Calu3 (cell line): ENCODE measurements at places on chromosomes 13 and 19. TPM values are rescaled to one million over a fixed set of nuclear protein-coding genes. Genes with fewer than 3 reads are reported as not detected.

DNA sequence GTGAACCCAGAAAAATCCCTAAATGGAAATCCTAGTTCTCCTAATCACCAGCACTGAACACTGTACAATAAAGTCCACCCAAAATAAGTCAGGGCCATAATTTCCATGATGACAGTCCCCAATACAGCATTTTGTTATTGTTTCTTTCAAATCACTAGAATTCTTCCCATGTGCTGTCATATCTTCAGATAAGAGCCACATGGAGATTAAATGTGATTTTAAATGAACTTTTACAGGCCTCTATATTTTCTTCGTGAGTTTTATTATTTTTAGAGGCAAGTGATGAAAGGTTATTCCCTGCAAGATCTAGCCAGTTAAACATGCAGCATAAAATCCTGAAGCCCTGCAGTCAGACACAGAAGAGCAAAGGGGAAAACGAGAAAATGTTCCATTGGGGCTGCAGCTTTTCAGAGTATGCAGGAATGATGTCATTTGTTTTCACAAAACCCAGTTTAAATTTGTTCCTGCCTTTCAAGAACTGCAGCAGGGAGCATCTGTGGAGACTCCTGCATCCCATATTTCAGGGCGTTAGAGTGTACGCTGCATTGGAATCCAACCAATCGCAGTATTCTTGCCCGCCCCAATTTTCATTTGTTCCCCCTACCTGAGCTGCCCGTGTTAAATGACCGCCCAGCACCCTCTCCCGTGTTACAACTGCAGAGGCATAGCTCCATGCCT, 167.2 kb upstream of the KLF12 start:
- no peaks in the 10 kb centered on the region for H3K4me1 ChIP-seq
- no peaks in the 10 kb centered on the region for H3K36me3 ChIP-seq
- no peak for DNase-seq
- H3K27me3 ChIP-seq = no peaks in the 10 kb centered on the region
- no peak overlapping the region for H3K27ac ChIP-seq
- H3K4me3 ChIP-seq = no peak overlapping the region

DNA sequence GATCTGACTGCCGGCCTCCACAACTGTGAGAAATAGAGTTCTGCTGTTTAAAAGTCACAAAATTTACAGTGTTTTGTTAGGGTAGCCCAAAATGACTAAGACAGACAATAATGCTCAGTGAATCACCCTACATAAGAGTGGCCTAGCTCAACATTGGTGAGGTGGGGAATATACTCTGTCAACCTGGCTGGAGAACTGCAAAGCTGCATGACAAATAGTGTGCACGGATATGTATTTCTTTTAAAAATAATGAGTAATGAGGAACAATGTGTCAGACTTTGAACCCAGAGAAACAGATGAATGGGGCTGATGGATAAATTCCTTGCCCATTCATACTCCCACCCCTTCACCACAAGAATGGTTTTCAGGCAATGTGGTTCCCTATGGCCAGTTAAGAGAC, 372.4 kb downstream of the SUCLA2 start:
- no peaks in the 10 kb centered on the region for H3K27me3 ChIP-seq
- no peaks in the 10 kb centered on the region for H3K4me1 ChIP-seq
- no peak for DNase-seq
- no peak overlapping the region for H3K4me3 ChIP-seq
- no peaks in the 10 kb centered on the region for H3K36me3 ChIP-seq
- H3K27ac ChIP-seq = no peak overlapping the region

GRCh38 chr13:106117035-106117434, 418.4 kb downstream of the EFNB2 start:
- no peaks in the 10 kb centered on the region for H3K27me3 ChIP-seq
- no peak for DNase-seq
- no peak overlapping the region for H3K27ac ChIP-seq
- no peaks in the 10 kb centered on the region for H3K36me3 ChIP-seq

GRCh38 chr13:107069108-107069776, 501.3 kb upstream of the ARGLU1 start:
- H3K27ac ChIP-seq = no peak overlapping the region
- no peaks in the 10 kb centered on the region for H3K27me3 ChIP-seq
- no peaks in the 10 kb centered on the region for H3K4me1 ChIP-seq

GRCh38 chr13:45256254-45256653, 55.4 kb upstream of the KCTD4 start:
- H3K27me3 ChIP-seq = no peaks in the 10 kb centered on the region
- no peak overlapping the region for H3K27ac ChIP-seq
- no peak overlapping the region for H3K4me3 ChIP-seq

GRCh38 chr19:47561440-47562057, 11.4 kb downstream of the ZNF541 start:
- no peaks in the 10 kb centered on the region for H3K27me3 ChIP-seq
- H3K27ac ChIP-seq = no peak overlapping the region
- H3K4me1 ChIP-seq = peaks cover 22% of the 10 kb centered on the region
- no peak overlapping the region for H3K4me3 ChIP-seq

DNA sequence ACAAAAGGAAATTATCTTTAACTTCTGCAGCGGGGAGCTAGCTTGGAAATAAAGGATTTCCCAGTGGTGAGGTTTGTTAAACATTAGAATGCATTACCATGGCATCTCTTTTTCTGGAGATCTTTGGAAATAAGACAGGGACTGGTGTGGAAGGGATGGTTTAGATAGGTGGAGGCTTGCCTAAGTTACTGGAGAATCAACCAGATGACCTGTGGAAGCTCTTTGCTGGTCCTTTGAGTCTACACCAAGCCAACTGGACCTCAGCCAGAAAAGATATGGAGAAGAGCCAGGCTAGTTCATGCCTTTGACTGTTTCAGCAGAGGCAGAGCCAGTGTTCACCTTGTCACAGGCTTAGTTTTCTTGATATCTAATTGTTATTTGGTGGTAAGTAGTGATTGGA, 134.7 kb downstream of the KCNRG start:
- no peak overlapping the region for H3K4me3 ChIP-seq
- DNase-seq = no peak
- H3K27ac ChIP-seq = no peak overlapping the region
- H3K4me1 ChIP-seq = peaks cover 17% of the 10 kb centered on the region

DNA sequence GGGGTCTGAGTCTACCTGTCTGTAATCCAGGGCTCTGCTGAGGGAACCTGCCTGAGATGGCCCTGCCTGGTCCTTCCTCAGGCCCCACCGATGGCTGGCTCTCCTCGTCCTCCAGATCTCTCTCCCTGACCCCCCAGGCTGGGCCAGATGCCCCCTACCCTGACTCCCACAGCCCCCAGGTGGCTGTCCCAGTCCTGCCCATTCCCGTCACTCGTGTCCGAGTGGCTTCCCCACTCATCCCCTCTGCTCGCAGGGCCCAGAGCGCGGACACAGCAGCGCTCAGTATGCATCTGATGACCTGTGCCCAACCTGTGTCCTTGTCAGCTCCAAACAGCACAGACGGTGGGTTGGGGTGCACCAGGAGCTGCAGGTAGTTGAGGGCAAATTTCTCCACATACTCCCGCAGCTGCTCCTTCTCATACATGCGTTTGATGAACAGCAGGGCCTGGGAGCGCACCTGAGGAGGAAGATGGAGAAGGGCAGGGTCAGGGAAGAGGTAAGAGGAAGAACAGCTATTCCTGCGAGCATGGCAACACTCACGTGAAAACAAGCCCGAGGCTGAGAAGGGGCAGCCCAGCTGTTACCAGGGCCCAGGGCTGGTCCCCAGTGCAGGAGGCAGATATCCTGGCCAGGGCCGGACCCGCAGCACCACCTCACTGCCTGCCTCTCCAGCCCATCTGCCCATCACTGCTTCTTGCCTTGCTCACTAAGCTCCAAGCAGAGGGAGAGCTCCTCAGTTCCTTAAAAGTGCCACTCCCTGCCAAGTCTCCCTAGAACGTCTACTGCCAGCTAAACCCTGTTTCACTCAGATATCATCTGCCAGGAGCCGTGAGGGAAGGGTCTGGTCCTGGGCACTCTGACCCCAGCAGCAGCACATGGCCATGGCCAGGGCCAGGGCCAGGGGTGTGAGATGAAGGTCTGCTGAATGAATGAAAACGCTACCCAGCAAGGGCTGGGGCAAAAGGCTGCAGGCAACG, 11.1 kb upstream of the RSPH6A start:
- peaks cover 72% of the 10 kb centered on the region for H3K36me3 ChIP-seq
- H3K27me3 ChIP-seq = no peaks in the 10 kb centered on the region
- H3K4me1 ChIP-seq = no peaks in the 10 kb centered on the region
- H3K27ac ChIP-seq = no peak overlapping the region
- no peak for DNase-seq
- no peak overlapping the region for H3K4me3 ChIP-seq

GRCh38 chr19:27657271-27658051, 1555.5 kb downstream of the UQCRFS1 start:
- H3K36me3 ChIP-seq = no peaks in the 10 kb centered on the region
- H3K27ac ChIP-seq = no peak overlapping the region
- no peaks in the 10 kb centered on the region for H3K27me3 ChIP-seq
- no peak for DNase-seq
- H3K4me1 ChIP-seq = no peaks in the 10 kb centered on the region
- H3K4me3 ChIP-seq = no peak overlapping the region

GRCh38 chr13:114090476-114090875, 41.9 kb downstream of the RASA3 start:
- H3K27me3 ChIP-seq = no peaks in the 10 kb centered on the region
- H3K36me3 ChIP-seq = no peaks in the 10 kb centered on the region
- DNase-seq = no peak
- no peaks in the 10 kb centered on the region for H3K4me1 ChIP-seq

DNA sequence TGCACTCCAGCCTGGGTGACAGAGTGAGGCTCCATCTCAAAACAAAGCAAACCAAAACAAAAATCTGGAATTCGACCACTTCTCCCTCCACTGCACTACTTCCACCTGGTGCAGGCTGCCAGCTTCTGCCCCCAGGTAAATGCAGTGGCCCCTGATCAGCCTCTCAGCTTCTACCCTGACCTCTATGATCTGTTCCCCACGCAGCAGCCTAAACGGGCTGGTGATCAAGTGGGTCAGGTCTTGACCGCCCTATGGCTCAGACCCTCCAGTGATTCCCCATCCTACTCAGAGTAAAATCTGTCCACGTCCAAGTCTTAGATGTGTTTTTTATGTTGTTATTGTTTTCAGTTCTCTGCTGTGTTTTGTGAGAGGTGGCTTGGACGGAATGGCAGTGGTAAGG, 163.9 kb downstream of the KCTD15 start:
- peaks cover 77% of the 10 kb centered on the region for H3K27me3 ChIP-seq
- no peak overlapping the region for H3K27ac ChIP-seq
- no peaks in the 10 kb centered on the region for H3K36me3 ChIP-seq
- no peak for DNase-seq

Gene ZNF486
- 0.91 TPM in 1 of 2 replicates, not detected in the other for total RNA-seq

Gene GRIN2D
- total RNA-seq = 0.15 TPM in 1 of 2 replicates, not detected in the other

Gene PLVAP
- not detected in 2 replicates for total RNA-seq

Gene CALR3
- total RNA-seq = not detected in 2 replicates

Gene THSD1
- total RNA-seq = 0.85 and 0.93 TPM in 2 replicates

Gene URI1
- total RNA-seq = 50.6 and 50.9 TPM in 2 replicates

Gene TUBA3C
- not detected in 2 replicates for total RNA-seq

Gene TUBGCP3
- total RNA-seq = 13.7 and 16.1 TPM in 2 replicates

Gene HIPK4
- 0.14 TPM in 1 of 2 replicates, not detected in the other for total RNA-seq

Gene LGALS7B
- total RNA-seq = 3.2 and 4.8 TPM in 2 replicates
